ENCODE measurements at places on chromosomes 12 and 14.

GRCh38 chr12:87317302-87317701, 711.9 kb downstream of the C12orf50 start:
- DNase-seq = no peak

DNA sequence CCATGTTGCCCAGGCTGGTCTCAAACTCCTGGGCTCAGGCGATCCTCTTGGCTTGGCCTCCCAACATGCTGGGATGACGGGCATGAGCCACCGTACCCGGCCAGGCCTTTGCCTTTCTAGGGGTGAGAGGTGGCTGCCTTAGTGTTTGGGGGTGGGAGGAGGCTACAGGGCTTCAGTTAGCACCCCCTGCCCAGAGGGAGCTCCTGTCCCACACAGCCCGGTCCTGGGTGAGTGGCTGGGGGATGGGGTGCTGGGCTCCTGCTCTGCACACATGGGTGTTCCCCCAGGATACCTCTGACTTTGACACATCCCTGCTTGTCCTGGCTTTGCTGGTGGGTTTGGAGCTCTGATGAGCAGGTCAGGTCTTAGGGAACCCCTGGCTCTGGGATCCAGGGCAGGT, 9.9 kb downstream of the ULK1 start:
- no peak for DNase-seq

- DNase-seq = no peak
Observed at GRCh38 chr14:77859934-77860570, 60.1 kb downstream of the ADCK1 start.

- no peak for DNase-seq
Observed at GRCh38 chr12:62166525-62166924, 93.7 kb upstream of the USP15 start.

DNA sequence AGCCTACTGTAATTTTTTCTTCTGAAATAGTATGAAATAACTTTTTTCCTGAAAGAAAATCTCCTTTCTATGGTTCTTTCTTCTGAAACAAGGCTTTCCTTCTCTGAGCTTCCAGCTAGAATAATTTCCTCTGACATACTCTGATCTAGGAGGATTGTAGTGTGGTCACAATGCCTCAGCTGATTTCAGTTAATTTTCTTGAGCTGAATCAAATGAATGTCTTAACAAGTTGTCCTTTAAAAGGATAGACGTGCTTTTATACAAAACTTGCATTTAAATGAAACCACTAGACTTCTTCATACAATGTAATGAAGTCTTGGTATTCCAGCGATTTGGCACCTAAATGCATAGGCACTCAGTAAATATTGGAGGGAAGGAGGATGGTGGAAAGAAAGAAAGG, 94.4 kb downstream of the BICD1 start:
- DNase-seq = no peak
